ENCODE measurements at places on chromosomes 2 and 18.

DNA sequence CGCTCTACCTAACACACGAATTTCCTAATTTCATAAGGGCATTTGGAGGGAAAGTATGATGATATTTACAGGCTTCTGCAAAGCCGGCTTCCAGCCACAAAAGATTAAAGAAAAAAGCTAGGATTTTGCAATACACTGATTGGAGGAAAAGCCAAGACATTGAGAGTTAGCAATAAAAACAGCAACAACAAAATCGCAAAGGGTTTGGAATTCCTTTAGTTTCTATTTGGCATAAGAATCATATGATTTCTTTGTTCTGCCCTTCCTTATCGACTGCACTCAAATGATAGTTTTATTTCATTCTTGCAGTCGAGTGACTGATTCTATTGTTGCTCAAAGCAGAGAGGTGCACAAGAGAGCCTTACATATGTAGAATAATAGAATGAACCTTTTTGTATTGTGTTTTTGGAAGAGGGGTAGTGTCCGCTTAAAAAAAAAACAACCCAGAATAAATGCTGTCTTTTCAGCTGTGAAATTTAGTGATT, 3.9 kb upstream of the ZNF532 start:
- no peak for DNase-seq

GRCh38 chr2:63422556-63422955, 165.7 kb downstream of the WDPCP start:
- DNase-seq: no peak

DNA sequence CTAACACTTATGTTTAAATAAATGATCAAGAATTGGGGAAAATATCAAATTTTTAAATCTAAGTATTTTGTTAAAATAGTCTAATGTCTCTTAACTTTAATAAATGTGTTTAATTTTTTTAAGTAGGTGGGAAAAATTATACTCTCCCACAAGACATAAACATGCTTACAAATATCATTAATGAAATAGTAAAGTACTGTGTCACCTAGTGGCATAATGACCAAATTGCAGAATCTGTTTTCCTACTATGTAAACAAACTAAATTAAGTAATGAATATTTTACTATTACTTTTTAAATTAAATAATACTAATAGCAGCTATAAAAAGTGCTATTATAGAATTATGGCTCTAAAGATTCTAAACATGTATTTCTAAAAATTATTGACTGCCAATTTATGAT, 52.0 kb upstream of the CHAC2 start:
- DNase-seq: no peak

DNA sequence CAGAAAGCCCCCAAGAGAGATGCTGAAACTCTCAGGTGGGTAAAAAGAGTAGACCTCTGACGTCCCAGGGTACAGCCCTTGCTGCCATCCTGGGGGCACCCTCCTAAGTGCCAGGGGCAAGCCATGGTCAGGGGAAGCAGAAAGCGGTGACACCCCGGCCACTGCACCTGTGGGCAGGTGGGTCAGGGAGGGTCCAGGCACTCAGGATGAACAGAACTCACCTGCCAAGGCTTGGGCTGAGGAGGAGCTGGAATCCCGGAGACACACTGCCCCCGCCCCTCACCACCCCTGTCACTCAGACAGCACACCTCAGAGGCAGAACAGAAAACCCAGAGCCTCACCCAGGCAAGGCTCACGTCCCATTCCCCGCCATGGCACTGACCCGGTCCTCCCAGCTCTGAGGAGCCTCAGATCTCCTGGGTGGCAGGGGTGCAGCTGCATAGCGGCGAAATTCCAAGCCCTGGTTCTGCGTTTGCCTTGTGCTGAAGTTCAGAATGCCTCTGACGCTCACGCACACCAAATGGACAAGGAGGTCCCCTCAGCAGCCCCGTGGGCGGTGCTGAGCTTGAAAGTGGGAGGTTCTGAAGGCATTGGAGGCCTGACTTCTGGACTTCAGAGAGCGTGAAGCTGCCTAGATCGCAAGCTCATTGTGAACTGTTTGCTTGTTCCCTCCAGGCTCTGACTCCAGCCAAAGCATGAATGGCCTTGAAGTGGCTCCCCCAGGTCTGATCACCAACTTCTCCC, 4.3 kb downstream of the GPR17 start:
- no peak for DNase-seq

DNA sequence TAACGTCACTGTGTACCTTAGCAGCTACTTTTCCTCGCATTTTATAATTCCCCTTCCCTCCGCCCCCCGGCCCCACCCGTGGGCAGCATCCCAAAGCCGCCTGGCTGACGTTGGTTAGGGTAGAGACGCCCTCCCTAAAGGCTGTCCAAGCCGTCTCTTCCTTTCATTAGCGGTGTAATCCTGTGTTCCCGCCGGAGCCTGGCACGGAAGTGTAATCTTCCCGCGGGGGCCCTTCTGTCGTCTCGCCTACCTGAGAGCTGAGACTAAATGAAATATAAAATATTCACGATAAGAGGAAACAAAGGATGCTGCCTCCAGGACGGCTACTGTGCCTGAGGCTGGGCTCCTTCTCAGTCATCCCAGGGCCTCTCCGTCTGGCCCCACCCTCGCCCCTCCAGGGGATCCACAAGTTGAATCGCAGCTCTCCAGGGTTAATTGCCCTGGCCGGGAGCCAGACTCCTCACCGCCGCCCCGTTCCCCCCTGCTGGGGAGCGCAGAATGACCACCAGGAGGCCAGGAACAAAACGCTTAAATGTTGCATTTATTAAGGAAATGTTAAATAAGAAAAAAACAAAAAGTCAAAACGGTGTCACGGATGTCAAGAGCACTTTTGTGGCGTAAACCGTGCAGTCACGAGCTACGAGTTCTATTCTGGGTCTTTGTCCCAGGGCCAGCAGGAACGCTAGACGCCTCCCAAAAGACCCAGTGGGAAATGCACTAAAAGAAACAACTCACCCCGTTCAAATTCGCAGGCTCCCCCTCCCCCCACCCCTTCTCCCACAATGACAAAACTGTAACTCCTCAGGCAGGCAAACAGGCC, 1.5 kb downstream of the RPRM start:
- no peak for DNase-seq

DNA sequence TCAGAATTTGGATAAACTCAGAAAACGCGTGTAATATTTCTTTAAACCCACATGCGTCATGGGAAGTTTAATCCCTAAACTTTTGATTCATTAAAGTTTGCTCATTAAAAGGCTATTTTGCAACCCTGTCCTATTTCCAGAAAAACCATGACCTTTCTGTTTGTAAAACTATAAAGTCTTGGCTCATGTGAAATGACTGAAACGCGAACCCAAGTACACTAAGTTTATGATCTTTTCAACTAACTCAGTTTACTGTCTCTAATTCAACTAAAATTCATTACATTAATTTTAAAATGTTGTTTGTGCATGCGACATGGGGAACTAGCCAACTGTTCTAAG, 3.9 kb upstream of the RPL31 start:
- no peak for DNase-seq

DNA sequence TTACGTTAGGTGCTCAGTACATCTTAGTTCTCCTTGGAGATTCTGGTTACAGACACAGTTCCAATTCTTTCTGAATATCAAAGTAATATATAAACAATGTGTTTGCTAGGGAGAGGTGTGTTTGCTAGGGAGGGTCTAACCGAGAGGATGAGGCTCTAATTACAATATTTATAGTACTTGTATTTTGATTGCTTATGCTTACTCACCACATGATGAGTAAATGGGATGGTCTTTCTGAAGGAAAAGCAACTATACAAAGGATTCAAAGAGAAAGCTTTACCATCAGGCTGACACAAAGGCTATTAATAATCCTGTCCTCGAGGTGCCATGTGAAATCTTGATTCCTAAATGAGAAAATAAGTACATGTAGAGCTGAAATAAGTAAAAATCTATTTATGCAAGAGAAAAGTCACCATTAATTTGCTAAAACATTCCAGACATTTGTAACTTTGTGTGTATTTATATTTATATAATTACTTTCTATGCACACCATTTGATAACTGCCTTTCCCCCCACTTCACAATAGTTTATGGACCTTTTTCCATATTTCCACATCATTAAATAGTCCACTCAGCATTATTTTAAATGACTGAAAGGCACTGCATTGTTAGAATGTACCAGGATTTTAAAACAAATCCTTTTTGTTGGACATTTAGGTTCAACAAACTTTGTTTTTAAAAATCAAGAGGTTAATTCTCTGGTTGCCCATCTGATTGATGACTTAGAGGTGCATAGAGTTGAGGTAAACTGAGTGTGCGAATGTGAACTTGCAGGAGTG, 94.5 kb upstream of the FN1 start:
- DNase-seq: no peak

Measured in CD4-positive, alpha-beta T cell treated with Interleukin-15 for 4 hours (primary cell).